ENCODE measurements at places on chromosomes 4 and X.
A peak's percentile ranks its signal among the peaks of the same experiment; 100 is the strongest.

DNA sequence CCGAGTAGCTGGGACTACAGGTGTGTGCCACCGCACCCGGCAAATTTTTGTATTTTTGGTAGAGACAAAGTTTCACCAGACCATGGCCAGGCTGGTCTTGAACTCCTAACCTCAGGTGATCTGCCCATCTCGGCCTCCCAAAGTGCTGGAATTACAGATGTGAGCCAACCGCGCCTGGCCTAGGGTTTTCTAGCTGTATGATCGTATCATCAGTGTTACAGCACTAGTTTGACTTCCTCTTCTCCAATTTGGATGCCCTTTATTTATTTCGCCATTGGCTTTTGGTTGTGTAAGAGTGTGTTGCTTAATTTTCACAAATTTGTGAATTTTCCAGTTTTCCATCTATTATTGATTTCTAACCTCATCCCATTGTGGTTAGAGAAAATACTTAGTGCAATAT is 5.2 kb downstream of the TKTL1 start:
- peak; percentile 7 for DNase-seq

DNA sequence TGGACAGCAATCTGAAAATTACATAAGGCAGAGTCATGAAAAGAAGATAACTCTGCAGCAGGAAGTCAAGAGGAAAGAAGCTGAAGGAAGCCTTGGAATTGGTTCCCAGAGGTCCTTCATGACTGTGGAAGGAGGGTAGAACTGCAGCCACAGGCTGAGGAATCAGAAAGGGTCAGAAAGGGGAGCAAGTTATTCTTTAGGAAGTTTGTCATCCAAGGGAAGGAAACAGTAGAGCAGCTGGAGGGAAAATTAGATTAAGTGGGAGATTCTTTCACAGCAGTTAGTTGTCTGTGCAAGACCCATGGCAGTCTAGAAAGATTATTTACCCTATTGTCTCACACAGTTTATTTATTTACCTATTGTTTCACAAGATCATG is 9.3 kb upstream of the ADH1C start:
- DNase-seq: no peak

- peak; percentile 64 for DNase-seq
Measured at GRCh38 chrX:129781134-129781672, 1.5 kb downstream of the SASH3 start.

DNA sequence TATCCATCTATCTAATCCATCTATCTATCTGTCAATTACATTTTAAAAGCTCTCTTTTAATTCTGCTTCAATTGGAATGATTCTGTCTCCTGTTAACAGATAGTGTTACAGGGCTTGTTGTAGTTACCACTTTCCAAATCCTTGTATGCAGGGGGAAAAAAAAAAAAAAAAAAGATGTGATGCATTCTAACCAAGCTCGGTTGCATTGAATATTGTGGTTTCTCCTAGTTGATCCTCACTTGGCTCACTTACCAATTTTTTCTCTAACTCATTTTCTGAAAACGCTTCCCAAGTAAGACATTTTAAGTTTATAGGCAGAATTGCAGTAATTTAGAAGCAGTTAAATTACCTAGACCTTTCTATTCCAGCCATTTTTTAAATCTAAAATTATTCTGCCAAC is 327.9 kb upstream of the PITX2 start:
- DNase-seq: no peak

GRCh38 chr4:146049802-146050201 is 111.2 kb upstream of the ZNF827 start:
- no peak for DNase-seq

DNA sequence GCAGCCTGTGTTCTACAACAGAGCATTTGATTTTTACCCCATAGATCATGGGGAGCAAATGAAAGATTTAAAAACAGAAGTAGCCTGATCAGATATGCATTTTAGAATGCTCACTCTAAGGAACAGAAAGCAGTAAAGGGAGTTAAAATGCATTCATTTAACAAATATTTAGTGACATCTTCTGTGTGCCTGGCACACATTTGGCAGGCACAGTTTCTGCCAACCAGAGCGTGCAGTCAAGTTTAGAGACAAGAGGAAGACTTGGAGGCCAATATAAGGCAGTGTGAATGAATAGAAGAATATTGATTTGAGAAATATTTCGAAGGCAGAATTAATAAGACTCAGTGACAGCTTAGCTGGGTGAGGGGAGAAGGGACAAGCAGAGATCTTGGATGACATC is 210.1 kb downstream of the KDR start:
- no peak for DNase-seq

- no peak for DNase-seq
Measured at GRCh38 chrX:17719711-17720110, 17.6 kb upstream of the SCML1 start.

DNA sequence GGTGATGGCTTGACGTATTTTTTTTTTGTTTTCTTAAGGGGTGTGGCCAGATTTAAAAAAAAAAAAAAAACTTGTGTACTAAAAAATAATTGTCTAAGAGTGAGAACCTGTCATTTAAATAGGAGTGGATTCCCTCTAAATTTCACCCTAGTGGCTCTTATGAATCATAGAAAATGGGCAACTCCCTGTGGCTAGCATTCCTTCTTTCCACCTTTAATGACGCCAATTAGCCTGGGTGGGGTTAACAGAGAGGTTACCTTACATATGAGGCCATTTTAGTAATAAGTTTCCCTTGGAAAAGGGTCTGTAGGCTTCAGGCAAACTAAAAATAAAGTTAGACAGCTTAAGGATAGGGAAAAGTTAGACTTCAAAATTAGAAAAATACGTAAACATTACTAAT is 223.5 kb upstream of the FAM241A start:
- no peak for DNase-seq

DNA sequence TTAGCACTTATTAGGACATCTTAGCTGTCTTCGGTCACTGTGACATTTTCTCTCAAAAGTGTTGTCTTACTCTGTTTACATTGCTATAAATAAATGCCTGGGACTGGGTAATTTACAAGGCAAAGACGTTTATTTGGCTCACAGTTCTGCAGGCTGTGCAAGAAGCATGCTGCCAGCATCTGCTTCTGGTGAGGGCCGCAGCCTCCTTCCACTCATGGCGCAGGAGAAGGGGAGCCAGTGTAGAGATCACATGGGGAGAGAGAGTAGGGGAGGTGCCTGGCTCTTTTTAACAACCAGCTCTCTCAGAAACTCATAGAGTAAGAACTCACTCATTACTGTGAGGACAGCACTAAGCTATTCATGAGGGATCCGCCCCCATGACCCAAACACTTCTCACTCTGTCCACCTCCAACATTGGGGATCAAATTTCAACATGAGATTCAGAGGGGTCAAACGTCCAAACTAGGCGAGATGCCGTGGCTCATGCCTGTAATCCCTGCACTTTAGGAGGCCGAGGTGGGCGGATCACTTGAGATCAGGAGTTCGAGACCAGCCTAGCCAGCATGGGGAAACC is 43.5 kb upstream of the HERC6 start:
- no peak for DNase-seq

DNA sequence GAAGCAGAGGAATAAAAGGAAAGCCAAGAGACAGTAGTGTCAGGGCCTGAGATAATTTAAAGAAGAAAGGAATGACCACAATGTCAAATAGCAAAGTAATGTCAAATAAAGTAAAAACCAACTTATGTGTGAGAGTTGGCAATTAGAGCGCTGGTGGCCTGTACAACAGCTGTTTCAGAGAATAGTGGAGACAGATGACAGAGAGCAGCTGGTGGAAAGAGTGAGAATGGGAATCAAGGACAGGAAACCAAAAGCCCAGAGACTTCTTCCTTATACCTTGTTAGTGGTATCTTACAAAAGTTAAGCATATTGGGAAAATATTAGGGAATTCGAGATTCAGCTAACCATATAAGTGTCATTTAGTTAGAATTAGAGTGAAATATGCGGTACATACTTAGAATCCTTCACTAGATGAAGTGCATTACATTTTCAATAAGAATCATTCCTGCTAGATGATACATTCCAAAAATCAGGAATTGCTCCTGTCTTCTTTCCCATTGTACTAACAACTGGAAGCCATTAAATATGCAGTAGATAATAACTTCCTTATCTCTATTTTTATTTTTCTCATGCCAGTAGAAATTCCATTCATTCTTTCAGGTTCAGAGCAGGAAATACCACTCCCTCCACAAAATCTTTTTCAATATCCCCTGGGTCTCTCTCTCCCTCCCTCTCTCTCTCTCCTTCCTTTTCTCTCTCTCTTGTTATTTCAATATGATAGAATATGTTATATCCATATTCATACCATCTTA is 525.4 kb downstream of the CENPC start:
- DNase-seq: no peak

- no peak for DNase-seq
Measured at GRCh38 chr4:25021216-25021615, 9.5 kb downstream of the LGI2 start.

DNA sequence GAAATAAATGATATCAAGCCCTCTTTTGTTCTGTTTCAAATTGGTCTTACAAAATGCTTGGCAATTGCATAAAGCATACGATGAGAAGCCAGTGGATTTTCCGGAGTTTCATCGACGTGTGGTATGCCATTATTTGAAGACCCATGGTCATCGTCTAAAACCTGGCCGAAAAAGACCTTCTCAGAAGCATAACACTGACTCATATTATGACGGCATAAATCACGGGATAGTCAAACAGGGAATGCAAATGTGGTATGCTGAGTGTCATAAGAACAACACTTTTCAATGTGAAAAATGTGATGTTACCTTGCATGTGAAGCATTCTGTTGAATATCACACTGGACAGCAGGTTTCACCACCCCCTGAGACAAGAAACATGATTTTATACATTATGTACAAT is 695.2 kb downstream of the GRXCR1 start:
- no peak for DNase-seq

GRCh38 chr4:146637621-146638332 is 916 bp upstream of the POU4F2 start:
- no peak for DNase-seq
